AG20443 (cell line): ENCODE measurements at places on chromosomes 1 and 21.

GRCh38 chr1:11397151-11397901, 81.6 kb upstream of the DISP3 start:
- no peak for DNase-seq

- no peak for DNase-seq
These were observed 973 bp downstream of the C1orf74 start for GRCh38 chr1:209783386-209783785.

DNA sequence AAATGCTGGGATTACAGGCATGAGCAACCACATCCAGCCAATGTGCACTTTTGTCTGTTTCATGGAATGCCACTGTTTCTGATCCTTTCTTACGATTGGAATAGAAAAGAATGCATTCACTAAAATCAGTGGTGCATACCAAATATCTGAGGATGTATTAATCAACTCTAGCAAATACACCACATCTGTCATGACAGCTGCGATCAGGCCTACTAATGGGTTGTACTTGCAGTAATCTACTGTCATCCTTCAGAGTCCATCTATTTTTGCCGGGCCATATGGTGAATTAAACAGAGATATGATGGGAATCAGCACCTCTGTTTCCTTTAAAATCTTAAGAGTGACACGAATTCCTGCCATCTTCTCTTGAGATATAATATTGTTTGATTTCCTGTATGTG, 8.5 kb upstream of the USP1 start:
- DNase-seq, result no peak

- DNase-seq, result peak; percentile 74
These were observed 12.2 kb upstream of the CLSTN1 start for GRCh38 chr1:9835758-9836631.

GRCh38 chr1:66599899-66600737, 66.2 kb downstream of the SGIP1 start:
- no peak for DNase-seq

DNA sequence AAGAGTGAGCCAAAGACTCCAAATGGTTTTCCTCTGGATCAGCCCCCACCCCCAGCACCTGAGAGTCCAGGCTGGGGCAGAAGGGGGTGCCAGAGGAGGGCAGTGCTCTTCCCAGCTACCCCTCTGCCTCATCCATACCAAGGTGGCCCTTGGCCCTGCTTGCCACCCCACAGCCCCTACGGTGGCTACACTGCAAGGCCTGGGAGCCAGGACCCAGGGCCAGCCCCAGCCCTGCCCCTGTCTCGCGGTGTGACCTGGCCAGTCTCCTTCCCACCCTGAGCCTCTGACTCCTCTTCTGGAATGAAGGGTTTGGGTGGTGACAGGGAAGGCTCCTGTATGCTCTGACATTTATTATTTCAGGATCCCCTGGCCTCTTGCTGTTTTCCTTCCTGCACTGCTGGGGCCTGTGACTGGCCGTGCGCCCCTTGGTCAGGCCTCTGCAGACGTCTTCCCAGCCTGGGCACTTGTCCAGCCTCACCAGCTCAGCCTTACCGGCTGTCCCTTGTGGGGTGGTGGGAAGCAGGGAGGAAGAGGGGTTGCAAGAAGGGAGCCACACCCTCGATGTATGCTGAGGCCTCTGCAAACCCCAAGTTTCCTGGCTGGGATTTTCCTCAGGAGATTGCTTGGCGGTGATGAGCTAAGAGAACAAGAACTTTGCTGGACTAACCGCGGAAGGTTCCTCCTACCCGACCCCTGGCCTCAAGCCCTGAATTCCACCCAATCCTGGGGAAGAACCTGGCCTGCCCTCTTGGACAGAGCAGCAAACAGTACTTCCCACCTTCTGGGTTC, 13.5 kb downstream of the ASAP3 start:
- DNase-seq, result peak; percentile 78

DNA sequence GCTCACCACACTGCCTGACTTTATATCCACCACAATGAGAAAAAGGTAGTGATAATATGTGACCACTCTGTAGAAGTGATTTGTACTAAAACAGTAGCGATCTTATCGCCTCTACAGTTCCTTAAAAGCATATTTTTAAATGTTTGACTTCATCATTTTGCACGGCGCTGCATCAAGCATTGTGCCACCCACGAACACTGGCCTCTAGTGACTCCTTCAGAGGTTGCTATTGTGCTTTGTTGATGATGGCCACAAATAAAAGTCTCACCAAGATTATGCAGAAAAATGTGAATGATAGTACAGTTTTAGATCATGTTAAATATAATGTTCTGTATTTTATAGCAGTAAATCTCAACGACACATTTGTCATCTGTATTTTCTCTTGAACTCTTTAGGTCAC, 186.5 kb upstream of the NCAM2 start:
- DNase-seq, result no peak
